ENCODE measurements at places on chromosomes 1 and 21. TPM values are rescaled to one million over a fixed set of nuclear protein-coding genes. Genes with fewer than 3 reads are reported as not detected.

The CFAP141 gene
- total RNA-seq: not detected

The TMEM51 gene
- 9.2 TPM for total RNA-seq

The PIGR gene
- 2.2 TPM for total RNA-seq

The VHLL gene
- total RNA-seq: not detected

The F13B gene
- total RNA-seq: not detected

The ZMYND12 gene
- total RNA-seq: 0.89 TPM

The PCSK9 gene
- total RNA-seq: 47.9 TPM

The OR10T2 gene
- not detected for total RNA-seq

The SPRR2G gene
- not detected for total RNA-seq

The SLFNL1 gene
- not detected for total RNA-seq

The GBP7 gene
- not detected for total RNA-seq

The WNT9A gene
- total RNA-seq: 1.1 TPM

The BTBD19 gene
- 1.7 TPM for total RNA-seq
